ENCODE measurements at places on chromosomes 12 and 14.

- H3K27me3 ChIP-seq = no peaks in the 10 kb centered on the region
- no peak overlapping the region for H3K27ac ChIP-seq
These were observed 94.6 kb downstream of the DACT1 start for GRCh38 chr14:58732387-58732786.

DNA sequence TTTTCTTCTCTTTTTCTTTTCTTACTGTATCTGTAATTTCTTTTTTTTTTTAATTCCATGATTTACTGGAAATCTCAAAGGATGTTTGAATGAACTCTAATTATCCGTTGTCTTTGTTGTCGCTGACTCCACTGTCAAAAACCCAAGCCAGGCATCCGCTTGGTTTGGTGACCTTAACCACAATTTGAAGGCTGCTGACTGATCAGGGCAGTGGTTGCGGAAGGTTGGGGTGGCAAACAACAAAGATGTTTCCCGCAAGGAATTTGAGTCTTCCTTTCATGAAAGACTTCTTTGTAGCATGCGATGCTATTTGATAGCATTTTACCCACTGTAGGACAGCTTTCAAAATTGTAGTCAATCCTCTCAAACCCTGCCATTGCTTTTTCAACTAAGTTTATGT, 1013.8 kb downstream of the DIO2 start:
- no peaks in the 10 kb centered on the region for H3K27me3 ChIP-seq
- H3K4me1 ChIP-seq = no peaks in the 10 kb centered on the region
- no peak overlapping the region for H3K4me3 ChIP-seq
- no peak overlapping the region for H3K27ac ChIP-seq
- no peak for DNase-seq
- H3K36me3 ChIP-seq = no peaks in the 10 kb centered on the region

DNA sequence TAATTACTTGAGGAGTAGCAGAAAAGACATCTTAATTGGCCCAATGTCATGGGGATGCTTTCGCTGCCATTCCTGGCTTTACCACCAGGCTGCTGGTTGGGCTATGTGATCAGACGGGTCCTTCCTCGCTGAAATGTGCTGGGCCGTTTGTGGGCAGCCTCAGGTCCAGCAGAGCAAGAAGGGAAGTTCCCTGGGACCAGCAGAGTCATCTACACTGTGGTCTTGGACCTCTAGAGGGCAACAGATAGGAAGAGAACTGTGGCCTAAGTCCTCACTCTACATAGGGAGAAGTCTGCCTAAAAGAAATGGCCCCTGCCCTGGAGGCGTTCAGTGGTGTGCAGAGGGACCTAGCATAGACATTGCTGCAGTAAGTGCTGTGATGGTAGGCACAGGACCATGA, 10.9 kb downstream of the EVL start:
- no peak overlapping the region for H3K4me3 ChIP-seq
- peak overlapping the region; percentile 61 for H3K27ac ChIP-seq
- no peaks in the 10 kb centered on the region for H3K27me3 ChIP-seq
- DNase-seq = peak; percentile 51
- peaks cover 23% of the 10 kb centered on the region for H3K4me1 ChIP-seq

DNA sequence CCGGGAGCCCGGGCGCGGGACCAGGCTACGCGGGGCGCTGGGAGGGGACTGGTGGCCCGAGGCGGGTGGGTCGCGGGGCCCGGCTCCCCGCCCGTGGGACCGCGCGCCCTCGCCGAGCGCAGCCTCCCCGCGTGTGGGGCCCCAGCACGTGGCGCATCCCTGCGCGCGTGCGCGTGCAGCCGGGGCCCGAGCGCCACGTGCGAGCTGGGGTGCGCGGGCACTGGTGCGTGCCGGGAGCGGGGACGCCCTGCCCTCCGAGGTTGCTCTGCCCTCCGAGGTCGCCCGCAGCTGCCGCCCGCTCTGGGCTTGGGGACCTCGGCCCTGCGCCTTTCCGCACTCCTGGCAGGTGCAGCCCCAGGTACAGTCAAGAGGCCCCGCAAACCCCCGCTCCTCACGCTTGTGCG, 365 bp upstream of the CCDC88C start:
- no peaks in the 10 kb centered on the region for H3K36me3 ChIP-seq
- peak overlapping the region; percentile 63 for H3K4me3 ChIP-seq
- H3K27ac ChIP-seq = no peak overlapping the region
- no peaks in the 10 kb centered on the region for H3K4me1 ChIP-seq
- peaks cover 31% of the 10 kb centered on the region for H3K27me3 ChIP-seq

- no peak overlapping the region for H3K4me3 ChIP-seq
- no peaks in the 10 kb centered on the region for H3K27me3 ChIP-seq
- H3K27ac ChIP-seq = no peak overlapping the region
- H3K36me3 ChIP-seq = no peaks in the 10 kb centered on the region
These were observed 63.2 kb upstream of the RFX4 start for GRCh38 chr12:106519607-106520021.

DNA sequence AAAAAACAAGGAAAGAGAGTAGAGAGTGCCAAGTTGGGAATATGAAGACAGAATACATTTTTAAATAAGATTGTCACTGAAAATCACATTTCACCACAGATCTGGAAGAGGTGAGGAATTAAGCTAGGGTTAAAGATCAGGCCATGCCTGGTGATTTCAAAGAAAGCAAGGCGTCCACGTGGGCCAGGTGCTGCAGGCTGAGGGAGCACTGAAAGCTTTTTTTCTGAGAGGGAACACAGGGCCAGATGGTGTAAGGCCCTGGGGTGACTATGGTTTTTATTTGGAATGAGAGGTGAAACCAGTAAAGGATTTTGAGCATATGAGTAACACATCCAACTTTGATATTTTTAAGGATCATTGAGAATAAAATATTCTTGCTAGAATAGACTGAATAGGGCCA, 20.9 kb downstream of the SYT1 start:
- no peak overlapping the region for H3K27ac ChIP-seq
- no peak for DNase-seq
- H3K4me3 ChIP-seq = no peak overlapping the region

GRCh38 chr12:14521822-14522221, 45.9 kb downstream of the PLBD1 start:
- H3K27me3 ChIP-seq = no peaks in the 10 kb centered on the region
- H3K27ac ChIP-seq = no peak overlapping the region
- H3K4me3 ChIP-seq = no peak overlapping the region
- H3K36me3 ChIP-seq = no peaks in the 10 kb centered on the region
- no peak for DNase-seq
- no peaks in the 10 kb centered on the region for H3K4me1 ChIP-seq

GRCh38 chr12:47034661-47035060, 44.8 kb upstream of the PCED1B start:
- H3K27ac ChIP-seq = no peak overlapping the region
- no peaks in the 10 kb centered on the region for H3K36me3 ChIP-seq
- DNase-seq = no peak
- H3K4me3 ChIP-seq = no peak overlapping the region

DNA sequence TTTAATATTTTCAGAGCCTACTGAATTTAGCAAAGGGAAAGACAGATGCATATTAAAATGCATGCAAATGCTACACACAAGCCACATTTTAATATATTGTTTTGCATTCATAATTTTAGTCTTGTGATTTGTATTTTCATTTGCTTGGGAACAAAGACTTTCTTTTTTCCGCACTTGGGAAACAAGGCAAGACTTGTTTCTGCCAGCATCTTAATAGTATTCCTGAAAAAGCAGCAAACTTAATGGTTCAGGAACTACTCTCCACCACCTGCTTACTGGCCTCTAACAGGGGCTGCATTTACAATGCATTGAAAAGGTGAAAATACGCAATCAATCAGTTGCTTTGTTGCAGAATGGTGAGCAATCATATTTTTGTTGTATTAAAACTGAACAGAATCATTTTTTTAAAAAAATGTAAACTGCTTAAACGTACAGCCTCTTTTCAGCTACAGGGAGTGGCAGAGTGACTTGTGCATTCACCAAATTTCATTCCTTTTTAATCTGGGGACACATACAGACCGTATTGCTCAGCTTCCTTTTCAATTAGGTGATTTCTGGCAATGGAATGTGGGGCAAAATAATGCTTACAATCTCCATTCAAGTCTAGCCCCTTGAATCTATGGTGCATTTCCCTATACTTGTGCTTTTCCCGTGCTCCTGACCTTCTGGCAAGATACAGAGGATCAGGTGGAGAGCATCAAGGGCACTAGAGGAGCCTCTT, 144.1 kb upstream of the BTG1 start:
- H3K4me3 ChIP-seq = peak overlapping the region; percentile 12
- peaks cover 27% of the 10 kb centered on the region for H3K4me1 ChIP-seq
- peak overlapping the region; percentile 55 for H3K27ac ChIP-seq

GRCh38 chr14:64724578-64724930, 20.3 kb downstream of the PLEKHG3 start:
- H3K4me3 ChIP-seq = no peak overlapping the region
- H3K4me1 ChIP-seq = peaks cover 27% of the 10 kb centered on the region
- no peak overlapping the region for H3K27ac ChIP-seq
- DNase-seq = no peak
- H3K36me3 ChIP-seq = no peaks in the 10 kb centered on the region

DNA sequence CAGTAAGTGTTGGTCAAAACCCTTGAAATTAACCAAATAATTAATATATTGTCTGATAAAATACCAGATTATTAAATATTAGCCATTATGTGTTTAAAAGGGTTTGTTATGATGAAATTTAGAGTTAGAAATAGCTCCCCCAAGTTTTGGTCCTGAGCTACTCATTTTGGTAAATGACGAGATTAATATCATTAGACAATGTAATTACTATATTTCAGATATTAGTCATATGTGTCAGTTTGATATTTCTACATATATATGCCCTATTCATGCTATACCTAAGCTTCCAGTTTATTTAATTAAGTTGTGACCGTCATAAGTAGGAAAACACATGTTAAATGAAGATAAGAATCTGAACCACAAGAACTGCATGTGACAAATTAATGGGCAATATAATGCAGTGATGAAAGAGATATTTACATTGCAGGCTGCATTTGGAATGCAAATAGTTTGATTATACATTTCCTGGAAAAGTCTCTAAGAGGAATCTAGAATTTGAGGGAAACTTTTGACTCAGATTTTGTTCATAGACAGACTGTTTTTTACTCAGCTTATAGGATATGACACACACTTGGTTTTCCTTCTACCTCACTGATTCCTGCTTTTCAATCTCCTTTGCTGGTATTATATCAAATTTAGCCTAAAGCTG, 70.5 kb downstream of the TBC1D30 start:
- H3K4me1 ChIP-seq = peaks cover 29% of the 10 kb centered on the region
- DNase-seq = peak; percentile 64
- peak overlapping the region; percentile 65 for H3K27ac ChIP-seq
- no peaks in the 10 kb centered on the region for H3K27me3 ChIP-seq

DNA sequence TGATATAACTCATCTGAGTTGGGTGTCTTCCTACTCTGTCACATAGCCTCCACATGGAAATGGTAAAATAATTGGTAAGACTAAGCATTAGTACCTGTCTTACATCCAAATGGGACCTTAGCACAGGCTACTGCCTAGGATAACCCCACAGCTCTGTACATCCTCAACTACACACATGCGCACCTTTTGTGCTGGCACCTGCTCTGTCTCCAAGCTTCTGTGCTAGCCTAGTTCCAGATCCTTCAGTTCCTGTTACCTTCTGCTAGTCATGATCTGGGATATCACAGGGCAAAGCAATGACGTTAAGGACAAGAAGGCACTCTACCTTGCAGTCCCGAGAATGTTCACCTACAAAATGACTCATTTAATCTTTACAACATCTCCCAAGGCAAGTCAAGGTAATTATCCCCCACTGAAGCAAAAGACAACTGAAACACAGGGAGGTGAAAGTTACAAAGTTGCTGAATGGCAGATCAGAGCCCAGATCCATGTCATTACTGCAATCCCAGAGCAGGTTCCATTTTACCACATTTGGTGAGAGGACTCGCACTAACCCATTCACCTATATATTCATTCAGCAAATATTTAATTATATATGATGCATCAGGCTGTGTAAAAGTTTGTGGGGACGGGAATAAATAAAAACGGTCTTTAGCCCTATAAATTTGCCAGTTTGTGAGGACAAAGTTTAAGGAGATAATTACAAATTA, 61.7 kb downstream of the PPM1H start:
- H3K27ac ChIP-seq = no peak overlapping the region
- no peaks in the 10 kb centered on the region for H3K36me3 ChIP-seq
- H3K27me3 ChIP-seq = peaks cover 6% of the 10 kb centered on the region
- DNase-seq = no peak
- no peak overlapping the region for H3K4me3 ChIP-seq

DNA sequence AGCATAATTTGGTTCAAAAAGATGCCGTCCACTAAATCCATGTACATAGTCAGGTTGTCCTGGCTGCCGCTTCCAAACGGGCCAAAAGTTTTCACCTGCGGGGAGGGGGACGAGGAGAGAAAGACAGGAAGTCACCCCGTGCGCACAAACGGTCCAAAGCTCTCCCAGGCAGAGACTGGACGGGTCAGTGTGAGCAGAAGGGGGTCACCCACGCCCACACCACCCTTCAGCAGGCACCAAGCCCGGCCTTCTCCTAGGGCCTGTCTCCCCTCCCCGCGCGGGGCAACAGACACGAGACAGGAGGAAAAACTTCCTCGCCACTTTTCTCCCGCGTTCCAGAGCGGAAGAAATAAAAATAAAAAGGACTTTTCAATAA, 888 bp downstream of the CCDC88C start:
- no peaks in the 10 kb centered on the region for H3K36me3 ChIP-seq
- H3K27ac ChIP-seq = no peak overlapping the region
- H3K27me3 ChIP-seq = peaks cover 38% of the 10 kb centered on the region
- DNase-seq = no peak

GRCh38 chr12:10936506-10936905, 2.6 kb downstream of the TAS2R14 start:
- no peak overlapping the region for H3K27ac ChIP-seq
- H3K27me3 ChIP-seq = no peaks in the 10 kb centered on the region
- peaks cover 13% of the 10 kb centered on the region for H3K4me1 ChIP-seq
- H3K36me3 ChIP-seq = no peaks in the 10 kb centered on the region
- no peak for DNase-seq

DNA sequence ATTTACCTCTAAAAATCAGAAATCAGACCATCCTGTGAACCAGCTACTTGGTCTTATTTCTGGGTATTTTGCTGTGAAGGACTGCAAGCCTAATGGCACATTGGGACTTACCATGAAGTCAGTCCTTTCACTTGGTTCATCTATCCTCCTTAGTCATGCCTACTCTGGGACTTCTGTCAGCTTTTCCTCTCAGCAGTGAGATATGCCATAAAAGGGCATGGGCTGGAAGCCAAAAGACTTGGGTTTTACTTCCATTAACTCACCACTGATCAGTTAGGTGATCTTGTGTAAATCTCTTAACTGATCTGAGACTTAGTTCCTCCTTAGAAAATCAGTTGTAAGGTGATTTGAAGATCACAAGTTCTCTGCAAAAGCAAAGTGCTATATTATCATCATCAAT, 116.5 kb downstream of the PAH start:
- no peaks in the 10 kb centered on the region for H3K36me3 ChIP-seq
- no peak for DNase-seq
- no peaks in the 10 kb centered on the region for H3K27me3 ChIP-seq
- H3K27ac ChIP-seq = no peak overlapping the region
- H3K4me3 ChIP-seq = no peak overlapping the region

DNA sequence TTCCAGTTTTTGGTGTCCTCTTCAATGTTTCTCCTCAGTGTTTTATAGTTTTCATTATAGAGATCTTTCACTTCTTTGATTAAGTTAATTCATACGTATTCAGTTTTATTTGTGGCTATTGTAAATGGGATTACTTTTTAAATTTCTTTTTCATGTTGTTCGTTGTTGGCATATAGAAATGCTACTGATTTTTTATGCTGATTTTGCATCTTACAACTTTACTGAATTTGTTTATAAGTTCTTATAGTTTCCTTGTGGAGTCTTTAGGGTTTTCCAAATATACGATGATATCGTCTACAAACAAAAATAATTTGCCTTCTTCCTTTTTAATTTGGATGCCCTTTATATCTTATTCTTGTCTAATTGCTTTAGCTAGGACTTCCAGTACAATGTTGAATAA, 9.7 kb upstream of the SDR9C7 start:
- H3K27me3 ChIP-seq = no peaks in the 10 kb centered on the region
- DNase-seq = no peak
- H3K4me3 ChIP-seq = no peak overlapping the region
- no peaks in the 10 kb centered on the region for H3K36me3 ChIP-seq
